ENCODE measurements at places on chromosomes 6 and 20.

- no peak for DNase-seq
Measured at GRCh38 chr6:155171747-155172449, 91.9 kb upstream of the CLDN20 start.

GRCh38 chr6:155085582-155086257 lies 90.6 kb downstream of the TIAM2 start:
- no peak for DNase-seq

DNA sequence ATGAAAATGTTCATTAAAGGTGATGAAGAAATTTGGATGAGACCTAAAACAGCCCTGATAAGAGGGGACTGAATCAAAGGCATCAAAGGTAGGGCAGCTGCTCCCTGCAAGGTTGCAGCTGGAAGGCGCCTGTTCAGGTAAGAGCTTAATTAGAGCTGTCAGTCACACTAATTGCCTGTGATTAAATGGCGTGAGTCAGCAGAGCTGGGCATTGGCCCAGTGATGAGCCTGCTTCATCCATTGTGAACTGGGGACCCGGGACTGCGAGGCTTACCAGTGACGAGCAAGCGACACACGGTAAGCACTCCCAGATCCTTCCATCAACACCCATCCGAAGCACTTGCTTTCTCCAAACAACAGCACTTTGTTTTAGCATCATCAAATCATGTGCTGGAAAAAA lies 621.5 kb upstream of the CDH4 start:
- DNase-seq = no peak

GRCh38 chr6:39686976-39687375 lies 38.2 kb downstream of the KIF6 start:
- no peak for DNase-seq

GRCh38 chr20:21191839-21192238 lies 66.0 kb downstream of the KIZ start:
- DNase-seq = no peak
